NAMALWA (cell line): ENCODE measurements at places on chromosomes 1 and 21.
A peak's percentile ranks its signal among the peaks of the same experiment; 100 is the strongest.

GRCh38 chr1:66489972-66490601 is 43.9 kb upstream of the SGIP1 start:
- DNase-seq = no peak

- DNase-seq = no peak
Observed at GRCh38 chr1:155026588-155026987, 7.0 kb downstream of the DCST2 start.

DNA sequence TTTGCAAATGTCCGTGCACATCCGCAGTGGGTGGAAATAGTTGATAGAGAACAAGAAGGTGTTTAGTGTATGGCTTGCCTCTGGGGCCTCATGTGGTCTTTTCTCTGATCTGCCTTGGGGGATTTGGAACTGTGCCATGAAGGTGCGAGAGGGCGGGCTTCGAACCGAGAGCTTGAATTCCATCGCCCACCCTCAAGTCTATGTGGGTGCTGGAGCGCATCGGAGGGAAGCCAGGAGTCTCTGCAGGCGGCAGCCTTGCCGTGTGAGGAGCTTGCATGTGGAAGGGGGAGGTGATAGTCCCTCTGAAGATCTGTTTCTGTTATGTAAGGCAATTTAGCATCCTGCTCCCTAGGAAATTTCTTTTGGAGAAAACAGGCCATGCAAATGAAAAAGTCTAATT is 119.6 kb downstream of the HUNK start:
- DNase-seq = no peak

DNA sequence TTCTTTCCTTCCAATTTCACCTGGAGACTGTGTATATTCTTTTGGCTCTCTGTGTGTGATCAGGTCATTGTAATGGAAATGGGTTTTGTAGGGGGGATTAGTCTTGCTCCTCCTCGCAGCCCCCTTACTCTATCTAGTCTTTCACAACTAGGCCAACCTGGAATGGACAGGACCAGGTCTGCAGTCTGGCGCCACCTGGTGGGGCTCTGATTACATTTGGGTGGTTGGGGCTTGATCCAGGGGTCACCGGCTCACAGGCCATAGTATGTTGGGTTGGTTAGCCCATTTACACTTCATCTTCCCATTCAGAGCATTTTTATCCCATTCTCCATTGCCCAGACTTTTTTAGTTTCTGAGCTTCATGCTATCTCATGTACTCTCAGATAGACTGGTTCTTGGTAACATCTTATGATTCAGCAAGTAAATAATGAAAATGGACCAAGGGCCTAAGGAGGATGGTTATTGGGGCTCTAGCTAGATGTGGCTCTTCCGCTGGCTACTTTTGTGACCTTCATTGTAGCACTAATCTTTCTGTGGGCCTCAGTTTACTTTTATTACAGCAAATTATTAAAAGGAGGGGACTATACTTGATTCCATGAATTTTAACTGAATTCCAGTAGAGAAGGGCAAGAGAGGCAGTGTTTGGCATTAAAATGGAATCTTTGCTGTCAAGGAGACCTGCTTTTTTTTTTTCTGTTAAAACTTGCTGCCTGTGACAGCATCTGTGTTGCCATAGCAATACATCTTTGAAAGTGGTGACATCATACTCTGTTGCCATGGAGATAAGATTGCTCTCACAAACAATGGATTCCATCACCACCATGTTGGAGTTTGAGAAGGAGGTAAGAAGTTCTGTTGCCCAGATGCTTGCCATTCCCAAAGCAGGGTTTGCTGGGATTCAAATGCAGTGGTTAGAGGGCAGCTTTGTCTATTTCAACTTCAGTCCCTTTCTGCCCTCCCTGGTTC is 150.1 kb downstream of the PLXNA2 start:
- peak; percentile 68 for DNase-seq

- no peak for DNase-seq
Observed at GRCh38 chr1:94215955-94216354, 21.4 kb downstream of the ARHGAP29 start.

DNA sequence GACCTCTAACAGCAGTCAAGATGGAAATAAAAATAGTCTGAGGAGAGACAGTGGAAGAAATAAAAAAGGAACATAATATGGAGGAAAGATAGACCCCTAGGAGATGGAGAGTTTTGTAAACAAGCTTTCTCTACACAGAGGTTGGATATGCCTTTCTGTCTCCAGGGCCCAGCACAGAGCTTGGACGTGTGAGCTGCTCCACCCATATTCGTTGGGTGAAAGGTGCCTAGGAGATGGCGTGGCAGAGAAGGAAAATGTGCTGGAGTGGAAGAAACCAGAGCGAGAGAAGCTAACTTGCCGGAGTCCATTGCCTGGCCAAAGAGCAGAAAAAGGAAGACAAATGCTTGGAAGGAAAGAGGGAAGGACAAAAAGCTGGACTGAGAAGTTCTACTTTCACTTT is 78.3 kb upstream of the LMO4 start:
- no peak for DNase-seq

DNA sequence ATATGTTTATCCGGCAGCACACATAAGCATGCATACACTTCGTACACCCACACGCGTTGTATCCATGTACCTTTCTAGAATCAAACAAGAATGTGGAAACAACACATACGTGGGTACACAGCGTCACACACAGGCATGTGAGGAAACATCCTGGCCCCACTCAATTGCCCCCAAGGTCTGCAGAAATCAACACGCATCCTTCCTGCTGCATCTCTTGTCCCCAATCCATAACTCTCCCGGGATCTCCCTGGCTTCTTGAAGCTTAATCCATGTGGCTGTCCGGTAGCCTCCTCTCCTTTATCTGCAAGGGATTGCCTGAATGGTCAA is 5.5 kb upstream of the TBX15 start:
- peak; percentile 4 for DNase-seq

DNA sequence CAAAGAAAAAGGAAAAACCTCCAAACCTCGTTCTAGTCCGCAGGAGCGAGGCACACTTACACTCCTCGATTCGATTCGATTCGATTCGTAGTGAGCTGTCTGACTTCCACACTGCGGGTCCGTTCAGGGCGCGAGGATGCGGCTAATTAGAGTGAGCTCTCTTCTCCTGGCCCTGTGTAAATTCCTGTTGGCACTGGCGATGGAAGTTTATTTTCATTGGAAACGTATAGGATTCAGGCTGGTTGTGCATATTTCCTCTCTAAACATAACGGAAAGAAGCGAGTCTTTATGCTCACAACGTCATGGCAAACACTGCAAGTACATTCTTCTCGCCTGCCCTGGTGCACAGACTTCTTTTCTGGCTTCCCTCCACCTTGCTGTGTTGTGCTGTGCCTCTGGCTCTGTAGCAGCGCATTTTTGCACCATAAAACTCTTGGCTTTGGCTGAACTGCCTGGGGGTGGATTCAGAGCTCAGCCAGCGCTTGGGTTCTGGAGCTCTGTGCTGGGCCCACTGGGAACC is 2.7 kb downstream of the HUNK start:
- DNase-seq = no peak

DNA sequence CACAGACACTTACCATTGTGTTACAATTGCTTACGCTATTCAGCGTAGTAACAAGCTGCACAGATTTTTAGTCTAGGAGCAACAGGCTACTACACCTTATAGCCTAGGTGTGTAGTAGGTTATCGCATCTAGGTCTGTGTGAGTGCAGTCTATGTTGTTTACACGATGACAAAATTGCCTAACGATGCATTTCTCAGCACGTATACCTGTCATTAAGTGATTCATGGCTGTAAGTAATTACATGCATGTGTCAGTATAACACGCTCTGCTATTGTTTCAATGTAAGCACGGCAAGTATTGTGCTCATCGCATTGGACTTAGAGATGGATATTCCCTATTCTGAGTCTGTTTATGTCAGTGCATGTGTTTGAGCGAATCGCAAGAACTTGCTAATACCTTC is 15.7 kb upstream of the ZBTB18 start:
- no peak for DNase-seq

GRCh38 chr1:203450001-203450400 is 25.6 kb upstream of the PRELP start:
- DNase-seq = no peak

GRCh38 chr1:243732637-243733036 is 117.4 kb downstream of the AKT3 start:
- no peak for DNase-seq

- DNase-seq = no peak
Observed at GRCh38 chr1:66373157-66373591, 160.8 kb upstream of the SGIP1 start.

GRCh38 chr1:54045496-54045895 is 7.5 kb downstream of the TMEM59 start:
- no peak for DNase-seq

DNA sequence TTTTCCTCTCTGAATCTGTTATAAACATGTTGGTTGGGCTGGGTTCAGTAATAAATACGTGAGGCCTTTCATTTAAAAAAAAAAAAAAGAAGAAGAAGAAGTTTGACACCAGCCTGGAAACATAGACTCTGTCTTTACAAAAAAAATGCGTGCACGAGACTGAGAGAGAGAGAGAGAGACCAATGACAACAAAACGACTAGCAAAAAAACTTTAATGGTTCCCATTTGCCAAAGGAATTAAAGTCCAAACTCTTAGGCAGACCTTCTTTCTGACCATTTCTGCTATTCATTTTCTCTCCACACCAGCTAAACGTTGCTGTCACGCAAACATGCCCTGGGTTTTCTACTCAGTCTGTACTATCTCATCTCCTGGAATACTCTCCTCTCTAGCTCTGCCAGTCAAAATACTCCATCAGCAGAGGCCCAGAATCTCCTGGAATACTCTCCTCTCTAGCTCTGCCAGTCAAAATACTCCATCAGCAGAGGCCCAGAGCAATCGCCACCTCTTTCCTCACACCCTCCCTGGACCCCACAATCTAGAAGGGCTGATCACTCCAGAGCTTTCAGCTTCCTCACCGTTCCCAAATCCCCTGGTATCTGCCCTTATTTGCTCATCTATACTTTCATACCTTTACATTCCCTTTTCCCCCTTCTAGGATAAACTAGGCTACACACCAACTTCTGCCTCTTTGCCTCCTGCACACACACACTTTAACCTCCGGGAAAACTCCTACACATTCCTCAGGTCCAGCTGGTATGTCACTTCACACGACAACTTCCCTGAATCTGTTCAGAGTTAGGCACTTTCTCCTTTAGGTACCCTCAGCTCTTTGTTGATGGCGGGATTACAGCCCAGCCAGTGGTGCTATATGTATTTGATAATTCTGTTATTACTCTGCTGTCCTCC is 100.0 kb downstream of the CDC7 start:
- DNase-seq = no peak

DNA sequence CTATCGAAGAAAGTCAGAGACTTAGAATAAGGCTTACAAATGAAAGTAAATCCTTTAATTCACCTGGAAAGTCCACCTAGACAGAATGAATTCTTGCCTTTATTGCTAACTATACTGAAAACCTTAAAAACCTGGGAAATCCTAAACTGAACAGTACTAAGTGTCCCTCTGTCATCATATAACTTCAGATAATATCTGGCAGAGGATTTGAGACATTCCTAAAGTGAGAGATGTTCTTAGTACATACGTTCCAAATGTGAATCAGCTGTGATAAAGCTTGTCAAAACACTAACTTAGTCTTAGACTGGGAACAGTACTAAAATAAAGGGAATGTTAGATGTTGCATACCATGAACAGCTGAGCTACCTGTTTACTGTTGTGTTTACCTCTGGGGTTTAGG is 121.7 kb downstream of the TNFSF18 start:
- no peak for DNase-seq

DNA sequence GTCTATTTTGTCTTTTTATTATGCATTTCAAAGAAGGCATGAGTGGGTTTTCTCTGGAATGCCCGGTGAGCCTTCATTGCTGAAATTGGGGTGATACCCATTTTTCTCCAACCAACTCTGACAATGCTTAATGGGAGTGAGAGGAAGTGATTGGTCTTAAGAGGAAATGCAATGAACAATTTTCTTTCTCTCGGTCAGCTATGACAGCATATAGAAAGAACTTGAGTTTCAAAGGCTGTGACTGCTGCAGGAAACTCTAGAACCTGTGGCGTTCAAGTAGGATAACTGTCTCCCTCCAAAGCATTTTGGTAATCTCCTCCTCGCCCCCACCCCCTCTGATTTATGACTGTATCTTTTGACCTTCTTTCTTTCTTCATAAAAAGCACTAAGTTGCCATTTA is 155.9 kb downstream of the LYPLAL1 start:
- DNase-seq = no peak
